Transverse colon (tissue), 4 donors: ENCODE measurements at places on chromosomes 16 and 17.
A peak's percentile ranks its signal among the peaks of the same experiment; 100 is the strongest.

GRCh38 chr17:43768382-43768781 lies 9.8 kb upstream of the SOST start:
- peak; percentile 59 for DNase-seq

DNA sequence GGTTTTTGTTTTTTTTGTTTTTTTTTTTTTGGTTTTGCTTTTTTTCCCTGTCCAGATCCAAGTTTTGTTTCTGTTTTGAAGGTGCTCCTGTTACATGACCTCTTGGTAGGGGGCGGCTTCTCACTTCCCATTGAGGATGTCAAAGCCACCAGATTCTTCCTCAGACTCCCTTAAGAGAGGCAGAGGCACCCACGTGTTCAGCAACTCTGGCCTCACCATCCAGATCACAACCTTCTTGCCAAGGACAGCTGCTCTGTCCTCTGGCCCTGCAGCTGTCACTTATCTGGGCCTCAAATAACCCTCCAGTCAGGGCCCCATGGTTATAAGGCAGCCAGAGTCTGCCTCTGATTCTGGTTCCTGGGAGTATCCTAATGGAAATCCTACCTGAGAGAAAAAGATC lies 208.5 kb downstream of the STX8 start:
- DNase-seq = no peak

GRCh38 chr16:48347980-48348379 lies 37.2 kb downstream of the SIAH1 start:
- DNase-seq = no peak

GRCh38 chr16:15460601-15461000 lies 26.2 kb downstream of the BMERB1 start:
- DNase-seq = no peak

DNA sequence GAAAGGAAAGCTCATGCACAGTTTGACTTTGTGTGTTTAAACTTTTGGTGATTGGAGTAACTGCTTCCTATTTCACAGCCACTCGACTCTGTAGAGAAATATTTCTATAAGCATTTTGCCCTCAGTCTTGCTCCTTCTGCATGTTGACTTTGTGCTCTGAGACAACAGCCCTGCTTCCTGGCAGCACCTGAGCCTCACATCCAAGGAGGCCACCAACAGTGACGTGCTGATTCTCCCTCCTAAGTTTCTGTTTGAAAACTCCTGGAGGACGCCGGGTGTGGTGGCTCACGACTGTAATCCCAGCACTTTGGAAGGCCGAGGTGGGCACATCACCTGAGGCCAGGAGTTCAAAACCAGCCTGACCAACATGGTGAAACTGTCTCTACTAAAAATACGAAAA lies 23.9 kb upstream of the WSB1 start:
- no peak for DNase-seq

DNA sequence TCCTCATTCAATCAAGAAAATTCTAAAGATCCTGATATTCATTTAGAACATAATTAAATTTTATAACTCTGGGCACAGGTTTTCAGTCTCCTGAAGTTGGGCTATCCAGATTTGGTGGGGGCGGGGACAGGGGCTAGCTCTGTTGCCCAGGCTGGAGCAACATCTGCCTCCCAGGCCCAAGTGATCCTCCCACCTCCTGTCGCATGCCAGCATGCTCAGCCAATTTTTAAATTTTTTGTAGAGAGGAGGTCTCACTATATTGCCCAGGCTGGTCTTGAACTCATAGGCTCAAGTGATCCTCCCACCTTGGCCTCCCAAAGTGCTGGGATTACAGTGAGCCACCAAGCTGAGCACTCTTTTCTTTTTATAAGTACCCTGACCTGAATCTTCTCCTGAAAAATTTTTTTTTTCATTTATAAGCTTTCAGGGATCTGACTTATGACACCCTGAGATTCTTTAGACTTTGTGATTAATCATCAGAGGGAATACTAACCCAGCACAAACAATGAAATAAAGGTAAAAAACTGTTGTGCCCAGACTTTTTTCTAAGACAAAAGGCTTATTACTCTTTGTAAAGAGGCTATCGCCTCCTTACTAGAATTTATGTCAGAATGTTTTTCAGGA lies 62.6 kb downstream of the TUBD1 start:
- no peak for DNase-seq

- no peak for DNase-seq
Observed at GRCh38 chr17:45910667-45911066, 16.3 kb downstream of the MAPT start.

- peak; percentile 56 for DNase-seq
Observed at GRCh38 chr16:57609541-57610401, 18.7 kb upstream of the ADGRG1 start.

GRCh38 chr16:88844419-88845036 lies 12.2 kb downstream of the GALNS start:
- DNase-seq = no peak

DNA sequence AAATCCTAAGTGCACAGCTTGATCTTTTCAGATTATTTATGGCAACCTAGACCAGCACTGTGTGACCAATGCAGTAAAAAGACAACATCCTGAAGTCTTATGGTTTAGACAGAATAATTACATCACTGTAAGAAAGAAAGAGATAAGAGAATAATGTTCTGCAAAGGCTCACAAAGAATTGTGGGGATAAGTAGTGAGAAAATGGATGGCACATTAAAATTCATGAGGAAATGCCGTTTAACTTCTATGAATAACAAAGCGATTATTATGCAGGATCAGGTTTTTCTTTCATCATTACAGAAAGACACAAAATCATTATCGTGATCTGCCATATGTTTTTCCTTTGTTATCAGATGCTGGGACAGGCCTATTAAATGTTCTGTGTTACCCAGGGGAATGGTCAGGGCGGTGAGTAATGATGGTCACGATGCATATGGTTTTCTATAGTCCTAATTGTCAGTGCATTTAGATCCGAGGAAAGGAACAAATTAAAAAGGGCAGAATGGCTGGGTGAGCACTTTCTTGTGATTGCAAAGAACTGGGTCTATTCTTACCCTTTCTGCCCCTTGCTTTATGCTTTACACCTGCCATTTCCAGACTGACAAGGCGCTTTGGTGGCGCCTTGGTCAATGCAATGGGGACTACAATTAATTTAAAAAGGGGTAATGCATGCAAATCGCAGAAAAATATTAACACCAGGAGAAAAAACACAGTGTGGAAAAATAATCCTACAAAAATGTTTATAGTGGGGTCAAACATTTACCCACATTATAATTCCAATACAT lies 18.1 kb upstream of the DHX40 start:
- no peak for DNase-seq

DNA sequence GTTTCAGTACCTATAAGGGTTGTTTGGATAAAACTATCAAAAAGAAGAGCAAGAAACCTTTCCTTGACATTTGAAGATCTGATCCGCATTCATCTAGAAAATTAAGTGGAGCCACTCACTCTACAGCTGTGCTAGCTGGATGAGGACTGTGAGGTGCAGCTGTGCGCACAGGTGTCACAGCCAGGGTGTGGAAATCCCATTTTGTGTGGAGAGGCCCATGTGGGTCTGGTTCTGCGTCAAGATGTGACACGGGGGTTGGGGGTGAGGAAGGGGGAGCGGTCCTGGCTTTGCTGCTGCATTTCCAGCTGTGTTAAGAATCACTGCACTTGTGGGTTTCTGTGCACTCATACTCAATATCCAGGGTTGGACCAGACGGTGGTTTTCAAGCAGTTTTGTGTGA lies 70.7 kb downstream of the CLEC16A start:
- no peak for DNase-seq

GRCh38 chr17:38417210-38417951 lies 10.9 kb upstream of the ARHGAP23 start:
- DNase-seq = no peak

DNA sequence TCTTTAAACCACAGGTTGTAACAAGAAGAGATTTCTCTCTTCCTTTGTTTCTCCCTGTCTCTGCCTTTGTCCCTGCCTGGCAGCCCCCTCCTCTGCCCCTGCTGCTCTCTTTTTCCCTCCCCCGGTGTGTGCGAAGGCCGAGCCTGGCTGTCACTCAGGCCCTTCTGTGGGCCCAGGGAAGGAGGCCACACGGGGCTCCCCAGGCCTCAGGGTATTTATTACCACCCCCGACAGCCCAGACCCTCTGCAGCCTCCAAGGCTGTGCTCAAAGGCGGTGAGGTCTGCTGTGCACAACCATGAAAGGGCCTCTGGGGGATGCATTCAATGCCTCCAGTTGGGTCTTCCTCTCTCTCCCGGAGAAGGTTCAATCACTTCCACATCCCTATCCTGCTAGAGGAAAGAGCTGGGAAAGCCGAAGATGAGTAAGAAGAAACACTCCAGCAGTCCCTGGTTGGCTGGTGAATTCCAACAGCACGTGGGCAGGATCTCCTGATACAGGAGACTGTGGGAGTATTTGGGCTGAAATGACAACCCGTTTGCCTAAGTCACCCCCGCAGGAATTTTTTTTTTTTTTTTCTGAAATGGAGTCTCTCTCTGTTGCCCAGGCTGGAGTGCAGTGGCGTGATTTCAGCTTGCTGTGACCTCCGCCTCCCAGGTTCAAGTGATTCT lies 34.2 kb downstream of the ZNF423 start:
- DNase-seq = no peak

DNA sequence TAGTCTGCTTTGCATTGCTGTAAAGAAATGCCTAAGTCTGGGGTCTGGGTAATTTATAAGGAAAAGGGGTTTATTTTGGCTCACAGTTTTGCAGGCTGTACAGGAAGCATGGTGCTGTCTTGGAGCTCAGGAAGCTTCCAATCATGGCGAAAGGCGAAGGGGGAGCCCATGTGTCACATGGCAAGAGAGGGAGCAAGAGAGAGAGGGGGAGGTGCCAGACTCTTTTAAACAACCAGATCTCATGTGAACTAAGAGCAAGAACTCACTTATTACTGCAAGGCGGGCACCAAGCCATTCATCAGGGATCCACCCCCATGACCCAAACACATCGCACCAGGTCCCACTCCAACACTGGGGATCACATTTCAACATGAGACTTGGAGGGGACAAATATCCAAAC lies 148.2 kb upstream of the HS3ST2 start:
- no peak for DNase-seq
